ENCODE measurements at places on chromosomes 4 and X.

DNA sequence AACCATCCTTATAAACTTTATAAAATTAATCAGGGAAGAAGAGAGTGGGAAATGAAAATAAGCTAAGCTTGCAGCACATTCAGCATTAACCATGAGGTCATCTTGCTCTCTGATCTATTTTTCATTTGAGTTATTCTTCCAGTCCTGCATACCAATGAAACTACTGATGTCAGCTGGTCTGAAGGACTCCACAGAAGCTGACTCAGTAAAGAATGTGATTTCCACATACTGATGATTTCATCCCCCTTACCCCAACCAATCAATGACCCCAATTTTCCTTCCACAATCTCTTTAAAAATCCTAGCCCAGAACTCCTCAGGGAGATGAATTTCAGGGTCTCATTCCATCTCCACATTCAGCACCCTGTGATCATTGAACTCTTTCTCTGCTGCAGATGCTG is 18.8 kb upstream of the DSPP start:
- DNase-seq, result no peak

DNA sequence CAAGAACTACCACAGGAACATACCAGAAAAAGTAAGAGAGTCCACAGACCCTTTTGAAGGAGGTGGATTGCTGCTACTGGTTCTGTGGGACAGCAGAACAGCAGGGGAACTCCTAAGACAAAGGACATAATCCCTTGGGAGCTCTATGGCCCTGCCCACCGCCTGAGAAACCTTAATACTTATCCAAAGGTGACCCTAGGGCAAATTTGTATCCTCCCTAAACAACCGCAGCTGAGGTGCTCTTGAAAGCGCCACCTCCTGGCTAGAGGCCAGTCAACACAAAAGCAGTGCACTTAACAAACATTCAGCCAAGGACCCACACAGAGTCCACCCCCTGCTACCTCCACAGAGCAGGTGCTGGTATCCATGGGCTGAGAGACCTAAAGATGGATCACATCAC is 136.8 kb downstream of the ADAM29 start:
- DNase-seq, result no peak

DNA sequence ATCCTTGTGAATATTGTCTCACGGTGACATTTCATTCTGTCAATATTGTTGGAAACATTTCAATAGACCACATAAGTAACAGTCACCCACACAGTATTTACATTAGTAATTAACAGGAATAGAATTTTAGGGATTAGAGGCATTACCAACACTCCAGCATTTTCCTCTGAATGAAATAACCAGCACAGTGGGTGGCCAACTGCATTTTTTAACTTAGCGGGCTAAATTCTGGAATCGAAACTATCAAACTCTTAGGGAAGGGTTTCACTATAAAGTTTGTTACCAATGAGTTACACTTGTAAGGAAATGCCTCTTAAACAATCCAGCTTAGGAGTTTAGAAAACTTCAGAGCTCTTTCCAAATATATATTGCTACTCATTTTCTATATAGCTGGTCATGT is 403.0 kb downstream of the ADGRL3 start:
- DNase-seq, result no peak

DNA sequence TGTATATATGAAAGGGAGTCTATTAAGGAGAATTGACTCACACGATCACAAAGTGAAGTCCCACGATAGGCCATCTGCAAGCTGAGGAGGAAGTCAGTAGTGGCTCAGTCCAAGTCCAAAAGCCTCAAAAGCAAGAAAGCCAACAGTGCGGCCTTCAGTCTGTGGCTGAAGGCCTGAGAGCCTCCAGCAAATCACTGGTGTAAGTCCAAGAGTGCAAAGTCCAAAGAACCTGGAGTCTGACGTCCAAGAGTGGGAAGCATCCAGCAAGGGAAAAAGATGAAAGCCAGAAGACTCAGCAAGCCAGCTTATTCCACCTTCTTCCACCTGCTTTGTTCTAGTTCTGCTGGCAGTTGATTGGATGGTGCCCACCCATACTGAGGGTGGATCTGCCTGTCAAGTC is 104.1 kb downstream of the IL1RAPL2 start:
- DNase-seq, result no peak

DNA sequence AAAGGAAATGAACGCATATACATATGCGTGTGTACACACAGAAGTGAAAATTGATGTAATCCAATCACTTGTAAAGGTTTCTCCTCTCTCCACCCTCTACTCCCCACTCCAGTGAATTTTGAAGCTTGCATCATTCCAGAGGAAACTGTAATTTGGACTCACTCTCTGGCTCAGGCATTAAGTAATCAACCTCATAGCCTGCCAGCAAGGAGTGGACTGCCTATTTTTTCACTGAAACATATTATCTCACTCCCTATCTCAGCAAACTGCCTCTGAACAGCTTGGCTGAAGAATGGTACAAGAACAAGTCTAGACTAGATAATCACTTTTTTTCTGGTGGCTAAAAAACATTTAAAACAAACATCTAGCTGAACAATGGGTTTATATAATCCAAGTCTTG is 124.2 kb downstream of the C4orf51 start:
- DNase-seq, result no peak

- no peak for DNase-seq
These were observed 160.1 kb upstream of the NRK start for GRCh38 chrX:105662248-105662647.

GRCh38 chrX:16307950-16308349 is 140.7 kb downstream of the MAGEB17 start:
- no peak for DNase-seq

DNA sequence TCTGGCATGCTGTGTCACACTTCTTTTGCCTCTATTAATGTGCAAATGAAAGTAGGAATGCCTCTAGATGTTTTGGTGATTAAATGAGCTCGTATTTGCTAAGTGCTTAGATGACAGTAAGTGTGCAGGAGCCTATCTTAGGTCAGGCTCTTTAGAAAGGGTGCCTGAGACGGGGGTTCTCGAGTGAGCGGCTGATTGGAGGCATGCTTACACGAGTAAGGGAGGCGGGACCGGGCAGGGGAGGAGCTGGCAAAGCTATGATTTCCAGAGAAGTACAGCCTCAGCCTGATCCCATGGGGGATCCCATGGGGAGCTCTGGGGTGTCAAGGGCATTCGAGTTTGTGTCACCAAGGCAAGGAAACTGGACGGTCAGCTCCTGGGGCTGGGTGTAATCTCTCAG is 44.8 kb downstream of the CLDN34 start:
- no peak for DNase-seq

- DNase-seq, result peak; percentile 0
These were observed 154.5 kb downstream of the MSN start for GRCh38 chrX:65821721-65822496.

GRCh38 chr4:182717788-182718583 is 199.2 kb downstream of the DCTD start:
- no peak for DNase-seq

GRCh38 chrX:2921750-2922149 is 7.4 kb downstream of the ARSD start:
- no peak for DNase-seq

DNA sequence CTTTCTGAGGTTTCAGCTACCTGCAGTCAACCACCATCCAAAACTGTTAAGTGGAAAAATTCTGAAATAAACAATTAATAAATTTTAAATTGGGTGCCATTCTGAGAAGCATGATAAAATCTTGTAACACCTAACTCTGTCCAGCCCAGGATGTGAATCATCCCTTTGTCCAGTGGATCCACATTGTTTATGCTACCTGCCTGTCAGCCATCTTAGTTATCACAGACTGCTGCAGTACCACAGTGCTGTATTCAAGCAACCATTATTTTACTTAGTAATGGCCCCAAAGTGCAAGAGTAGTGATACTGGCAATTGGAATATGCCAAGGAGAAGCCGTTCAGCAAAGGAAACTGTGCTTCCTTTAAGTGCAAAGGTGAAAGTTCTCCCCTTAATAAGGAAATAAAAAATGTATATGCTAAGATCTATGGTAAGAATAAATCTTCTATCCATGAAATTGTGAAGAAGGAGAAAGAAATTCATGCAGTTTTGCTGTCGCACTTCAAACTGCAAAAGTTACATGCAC is 20.6 kb downstream of the CAMK2D start:
- DNase-seq, result no peak
